ENCODE measurements at places on chromosomes 5 and 9.
A peak's percentile ranks its signal among the peaks of the same experiment; 100 is the strongest.

- no peak for DNase-seq
These were observed 396.9 kb downstream of the PDE4D start for GRCh38 chr5:59496524-59497134.

GRCh38 chr5:128084228-128085167 lies 932 bp downstream of the SLC12A2 start:
- DNase-seq, result peak; percentile 75

GRCh38 chr5:131899686-131900085 lies 45.8 kb downstream of the MEIKIN start:
- DNase-seq, result no peak

DNA sequence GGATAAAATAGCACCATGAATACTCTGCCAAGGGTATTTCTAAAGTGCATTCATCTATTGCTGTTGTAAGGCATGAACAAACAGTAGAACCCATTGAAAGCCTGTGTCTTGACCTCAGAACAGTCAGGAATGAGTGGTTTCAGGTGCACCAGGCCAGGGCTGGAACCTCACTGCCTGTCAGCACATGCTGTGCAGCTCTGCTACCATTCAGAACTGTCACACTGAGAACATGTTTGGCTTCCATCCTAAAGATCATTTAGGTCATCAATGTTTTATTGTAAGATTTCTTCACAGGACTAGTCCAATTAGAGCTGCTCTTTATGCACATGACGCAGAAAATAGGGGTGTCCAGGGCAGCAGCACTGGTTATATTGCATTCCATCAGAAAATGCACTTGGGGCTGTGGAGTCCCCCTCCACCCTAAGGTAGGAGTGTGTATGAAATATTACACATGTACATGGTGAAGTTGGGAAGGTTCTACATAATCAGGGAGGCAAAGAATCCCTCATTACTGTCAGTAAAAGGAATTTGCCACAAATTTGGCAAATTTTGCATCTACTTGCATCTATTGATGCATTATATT lies 408.0 kb downstream of the CTNND2 start:
- no peak for DNase-seq

GRCh38 chr5:63803165-63803564 lies 159.1 kb downstream of the HTR1A start:
- DNase-seq, result no peak

- no peak for DNase-seq
These were observed 83.8 kb upstream of the GNA14 start for GRCh38 chr9:77731930-77732329.

GRCh38 chr5:61784341-61784740 lies 452.3 kb downstream of the ZSWIM6 start:
- no peak for DNase-seq

DNA sequence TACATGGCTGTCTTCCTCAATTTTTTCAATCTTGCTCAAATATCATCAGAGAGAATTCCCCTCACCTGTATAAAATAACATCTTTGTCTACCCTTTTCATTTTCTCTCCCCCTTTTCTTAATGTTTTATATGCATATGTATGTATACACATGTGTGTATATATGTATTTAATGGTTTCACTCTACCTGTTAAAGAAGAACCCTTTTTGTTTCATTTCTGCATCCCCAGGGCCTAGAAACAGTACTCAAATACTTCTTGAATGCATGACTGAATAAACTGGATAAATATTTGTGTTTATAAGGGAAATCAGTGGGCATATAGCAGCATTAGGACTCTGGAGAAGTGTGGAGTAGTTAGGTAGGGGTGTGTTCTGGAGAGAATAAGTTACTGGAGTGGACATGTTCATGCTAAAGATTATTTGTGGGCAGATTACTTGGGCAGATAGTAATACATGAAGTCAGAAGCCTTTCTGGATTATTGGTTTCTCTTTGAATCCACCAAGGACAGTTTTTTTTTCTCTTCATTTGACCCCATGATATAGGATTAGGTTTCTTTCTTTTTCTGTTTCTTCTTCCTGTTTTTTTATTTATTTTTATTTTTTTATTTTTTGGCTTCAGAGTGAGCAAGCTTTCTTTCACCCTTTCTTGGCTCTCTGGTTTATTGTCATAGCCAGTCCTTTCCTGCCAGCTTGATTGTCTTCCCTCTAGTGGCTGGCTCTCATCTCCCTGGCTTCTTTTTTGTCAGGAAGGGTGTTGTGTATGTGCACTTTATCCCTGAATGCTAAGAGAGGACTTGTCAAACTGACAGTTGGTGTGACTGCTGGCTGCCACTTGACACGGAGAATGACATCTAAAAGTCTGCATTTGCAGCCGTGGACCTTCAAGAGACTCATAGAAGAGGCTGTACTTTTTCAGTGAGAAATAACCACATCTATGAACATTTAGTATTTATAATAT lies 89.3 kb downstream of the ZCCHC7 start:
- no peak for DNase-seq

DNA sequence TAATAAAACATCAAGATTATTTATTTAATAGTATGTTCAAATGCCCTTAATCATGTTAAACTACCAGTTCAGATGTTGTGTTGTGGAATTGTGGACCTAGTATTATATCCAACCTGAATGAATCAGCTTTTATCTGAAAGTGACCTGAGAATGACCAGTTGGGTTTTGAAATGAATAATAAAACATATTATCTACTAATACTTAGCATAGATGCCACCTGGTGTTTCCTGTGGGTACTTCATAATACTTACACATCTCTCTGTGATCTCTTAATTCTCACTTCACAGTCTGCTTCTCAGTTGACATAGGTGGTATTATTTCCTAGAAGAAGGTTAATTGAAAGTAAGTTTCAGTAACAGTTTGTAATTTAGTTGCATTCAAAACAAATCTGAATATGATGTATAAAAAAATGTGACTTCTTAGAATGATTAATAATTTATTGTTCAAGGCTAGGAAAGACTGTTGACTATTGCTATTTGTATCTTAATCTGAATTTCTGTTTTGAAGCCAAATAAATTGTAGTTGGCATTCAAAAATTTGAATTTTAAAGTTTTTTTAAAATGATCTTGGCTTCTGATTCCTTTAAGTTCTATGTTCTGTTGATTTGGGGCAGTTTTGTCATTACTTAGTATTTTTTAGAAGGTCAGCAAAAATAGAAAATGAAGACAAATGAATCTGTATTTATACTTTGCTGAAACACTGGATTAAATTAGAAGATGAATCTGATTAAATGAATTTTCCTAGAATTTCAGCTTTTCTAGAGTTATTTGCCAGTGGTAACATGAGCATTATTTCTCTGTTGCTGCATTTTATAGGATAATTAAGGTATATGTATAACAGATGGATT lies 48.2 kb downstream of the KIF2A start:
- DNase-seq, result no peak

- DNase-seq, result no peak
These were observed 26.2 kb downstream of the NREP start for GRCh38 chr5:111730659-111731382.

DNA sequence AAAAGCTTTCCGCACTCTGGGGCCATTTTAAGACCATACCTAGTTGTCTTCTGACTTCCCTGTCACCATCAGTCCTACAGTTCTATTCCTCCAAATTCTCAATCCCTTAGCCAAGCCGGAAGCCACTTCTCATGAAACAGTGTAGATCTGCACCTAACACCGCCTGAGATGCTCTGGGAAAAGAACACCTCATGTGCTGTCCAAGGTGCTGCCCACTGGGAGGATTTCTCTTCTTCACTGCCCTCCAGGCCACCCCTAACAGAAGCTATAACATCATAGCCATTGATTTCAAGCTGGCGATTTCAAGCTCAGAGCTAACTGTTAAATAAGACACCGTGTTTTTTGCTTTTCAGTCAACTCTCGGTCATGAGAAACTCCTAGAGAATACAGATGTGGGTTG lies 559.3 kb downstream of the CCDC171 start:
- no peak for DNase-seq

- no peak for DNase-seq
These were observed 857.1 kb downstream of the TAF11L14 start for GRCh38 chr5:18491349-18491748.

DNA sequence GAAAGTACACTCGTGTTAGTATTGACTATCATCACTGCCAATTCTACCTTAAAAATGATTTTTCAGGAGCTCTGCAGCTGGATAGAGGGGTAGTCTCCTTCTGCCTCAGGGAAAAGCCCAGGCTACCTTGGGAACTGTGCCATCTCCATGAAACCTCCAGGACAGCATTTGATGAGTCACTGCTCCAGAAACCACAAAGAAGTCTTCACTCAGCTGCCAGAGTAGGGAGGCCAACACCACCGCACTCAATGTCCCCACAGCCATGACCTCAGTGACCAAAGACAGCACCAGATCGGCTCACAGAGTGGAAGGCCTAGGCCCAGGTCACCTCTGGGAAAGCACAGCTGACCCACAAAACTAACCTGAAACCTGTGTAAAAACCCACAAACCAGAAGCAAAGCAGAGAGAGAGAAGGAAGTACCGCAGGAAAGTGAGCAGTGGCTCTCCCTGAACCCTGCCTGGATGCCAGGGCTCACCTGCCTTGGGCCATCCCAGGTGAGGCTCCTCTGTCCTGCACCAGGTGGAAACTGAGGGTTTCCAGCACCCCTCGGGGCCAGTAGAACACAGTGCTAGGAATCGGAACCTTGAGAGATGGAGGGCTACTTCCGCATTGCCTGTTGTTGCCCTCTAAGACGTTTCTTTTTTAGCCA lies 30.0 kb downstream of the S1PR3 start:
- no peak for DNase-seq

DNA sequence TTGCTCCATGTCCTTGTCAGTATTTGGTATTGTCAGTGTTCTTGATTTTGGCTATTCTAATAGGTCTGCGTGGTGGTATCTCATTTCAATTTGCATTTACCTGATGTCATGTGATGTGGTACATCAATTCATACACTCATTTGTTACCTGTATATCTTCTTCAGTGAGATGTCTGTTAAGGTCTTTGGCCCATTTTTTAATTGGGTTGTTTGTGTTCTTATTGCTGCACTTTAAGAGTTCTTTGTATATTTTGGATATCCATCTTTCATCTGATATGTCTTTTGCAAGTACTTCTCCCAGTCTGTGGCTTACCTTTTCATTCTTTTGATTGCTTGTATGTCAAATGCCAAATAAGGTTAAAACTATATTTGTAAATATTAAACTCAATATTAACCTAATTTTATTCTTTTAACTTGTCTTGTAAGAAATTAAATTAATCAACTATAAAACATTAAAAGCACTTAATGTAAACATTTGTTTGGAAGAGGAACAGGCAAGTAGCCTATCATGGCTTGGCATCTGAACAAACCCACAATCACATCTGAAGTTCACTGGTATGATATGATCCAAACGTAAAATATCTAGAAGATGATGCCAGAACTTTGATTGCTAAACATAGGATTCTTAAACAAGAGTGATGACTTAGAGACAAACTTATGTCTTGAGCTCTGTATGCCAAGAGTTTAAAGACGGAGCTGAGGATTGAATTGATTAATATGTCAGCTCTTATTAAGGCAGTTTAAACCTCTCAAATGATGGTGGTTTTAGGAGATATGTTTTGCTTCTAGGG lies 587.3 kb downstream of the ANXA1 start:
- DNase-seq, result no peak

DNA sequence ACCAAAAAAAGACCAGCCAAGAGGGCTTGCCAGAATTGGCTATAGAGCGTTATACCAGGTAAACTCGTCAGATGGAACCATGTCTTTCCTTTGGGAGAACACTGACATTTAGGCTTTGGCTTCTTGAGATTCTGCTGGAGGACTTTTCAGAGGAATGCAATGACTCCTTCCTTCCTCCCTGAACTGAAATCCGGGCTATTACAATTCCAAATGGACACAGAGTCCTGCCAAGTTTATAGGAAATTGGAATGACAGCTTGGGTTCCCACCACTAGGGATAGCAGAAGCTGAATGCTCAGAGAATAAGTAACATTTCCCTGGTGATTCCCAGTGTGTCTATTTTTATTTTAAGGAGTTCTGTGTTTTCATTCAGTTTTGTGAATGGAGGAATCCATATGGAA lies 143.0 kb downstream of the FGF1 start:
- no peak for DNase-seq

DNA sequence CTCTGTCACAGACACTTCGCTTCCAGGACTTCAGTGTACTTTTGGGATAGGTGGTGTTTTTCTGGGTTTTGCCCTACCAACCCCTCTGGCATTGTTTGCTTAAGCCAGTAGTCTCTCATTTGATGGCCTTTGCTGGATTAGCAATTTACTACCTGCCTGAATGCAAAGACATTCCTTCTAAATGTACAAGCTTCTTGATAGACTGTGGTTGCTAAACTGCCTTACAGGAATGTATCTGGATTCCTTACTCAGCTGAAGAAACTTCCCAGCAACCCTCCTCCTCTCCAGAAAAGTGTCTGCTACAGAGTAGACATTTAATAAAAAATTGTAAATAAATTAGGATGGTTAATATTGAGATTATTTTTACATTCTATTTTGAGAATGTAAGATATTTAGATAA lies 1916.7 kb downstream of the EFNA5 start:
- DNase-seq, result no peak

GRCh38 chr9:19155106-19155935 lies 28.0 kb upstream of the PLIN2 start:
- DNase-seq, result no peak

- DNase-seq, result no peak
These were observed 16.8 kb upstream of the TCOF1 start for GRCh38 chr5:150340614-150341255.

- DNase-seq, result no peak
These were observed 189.3 kb downstream of the CDK5RAP2 start for GRCh38 chr9:120390637-120391190.

- DNase-seq, result no peak
These were observed 548.8 kb upstream of the CDH18 start for GRCh38 chr5:20536813-20537212.

- no peak for DNase-seq
These were observed 194.2 kb downstream of the GAPVD1 start for GRCh38 chr9:125455876-125456275.

DNA sequence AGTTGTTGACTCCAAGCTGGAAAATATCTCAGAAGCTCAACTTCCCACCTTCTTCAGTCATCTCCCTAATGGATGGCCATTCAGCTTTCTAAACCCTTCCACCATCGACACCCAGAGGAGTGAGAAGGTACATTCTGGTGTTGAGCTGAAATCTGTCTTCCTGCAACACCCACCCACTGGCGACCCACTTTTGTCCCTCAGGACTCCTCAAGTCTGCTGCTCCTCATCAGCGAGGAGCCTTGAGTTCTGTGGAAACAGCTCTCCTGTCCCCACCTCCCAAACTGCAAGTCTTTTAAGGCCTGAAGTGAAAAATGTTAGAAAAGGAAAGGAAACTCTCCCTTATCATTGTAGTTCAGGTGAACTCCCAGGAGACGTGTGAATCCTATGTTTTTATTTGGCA lies 111.5 kb upstream of the HAND1 start:
- no peak for DNase-seq

GRCh38 chr5:43215073-43215631 lies 23.1 kb downstream of the NIM1K start:
- DNase-seq, result peak; percentile 80

- DNase-seq, result peak; percentile 69
These were observed 590 bp downstream of the RASGRF2 start for GRCh38 chr5:80960531-80961375.

DNA sequence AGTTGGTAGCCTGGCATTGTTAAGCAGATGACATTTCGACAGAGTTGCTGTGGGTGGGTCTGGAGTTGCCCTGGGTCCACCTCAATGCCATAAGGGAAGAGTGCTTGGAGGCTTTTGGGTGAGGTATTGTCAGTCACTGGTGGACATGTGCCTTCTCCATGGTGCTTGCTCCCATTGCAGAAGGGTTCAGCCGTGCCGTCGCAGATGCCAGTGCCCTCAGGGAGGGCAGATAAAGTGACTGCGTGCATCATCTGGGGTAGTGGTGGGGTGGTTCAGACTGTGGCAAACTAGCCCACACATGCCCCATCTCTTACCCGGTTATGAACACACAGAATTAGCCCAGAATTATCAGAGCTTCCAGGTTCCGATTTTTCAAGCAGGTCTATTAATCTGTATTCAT lies 71.6 kb downstream of the FBXL7 start:
- DNase-seq, result no peak
